ENCODE measurements at places on chromosomes 6 and 20.

GRCh38 chr6:40543776-40544175 lies 43.4 kb downstream of the LRFN2 start:
- DNase-seq, result no peak

- no peak for DNase-seq
Measured at GRCh38 chr20:1462834-1463233, 3.8 kb downstream of the NSFL1C start.

GRCh38 chr6:3181105-3181504 lies 23.8 kb upstream of the TUBB2A start:
- DNase-seq, result no peak

- no peak for DNase-seq
Measured at GRCh38 chr20:19285436-19285835, 73.0 kb downstream of the SLC24A3 start.

DNA sequence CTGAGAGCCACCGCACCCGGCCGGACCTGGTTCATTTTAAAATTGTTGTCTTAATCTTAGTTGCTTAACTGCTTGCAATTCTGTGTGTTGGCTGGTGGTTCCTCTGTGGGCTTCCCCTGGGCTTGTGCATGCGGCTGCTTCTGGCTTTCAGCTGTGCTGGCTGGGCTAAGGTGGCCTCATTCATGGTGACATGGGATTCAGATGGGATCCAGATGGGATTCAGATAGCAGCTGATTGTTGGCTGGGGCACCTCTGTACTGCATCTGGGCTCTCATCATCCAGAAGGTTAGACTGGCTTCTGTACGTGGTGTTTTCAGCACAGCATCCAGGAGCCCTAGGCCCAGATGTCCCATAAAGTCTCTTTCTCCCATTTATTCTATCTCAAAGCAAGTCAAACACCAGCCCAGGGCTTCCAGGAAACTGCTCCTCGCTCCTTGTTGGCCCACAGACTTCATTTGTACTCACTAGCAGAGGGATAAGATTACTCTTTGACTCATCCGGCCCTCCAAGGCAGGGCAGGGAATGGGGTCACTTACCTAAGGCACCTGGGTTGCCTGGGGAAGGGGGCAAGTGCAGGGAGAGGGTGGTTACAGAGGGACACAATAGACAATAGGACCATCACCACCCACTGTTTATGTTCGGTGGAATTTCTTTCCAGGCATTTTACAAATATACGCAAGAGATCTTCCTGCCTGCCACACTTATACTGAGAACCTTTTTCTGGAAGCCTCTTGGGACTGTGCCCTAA lies 10.2 kb upstream of the PEDS1 start:
- no peak for DNase-seq

- DNase-seq, result no peak
Measured at GRCh38 chr20:59386809-59387208, 86.4 kb downstream of the EDN3 start.

- DNase-seq, result no peak
Measured at GRCh38 chr6:154791556-154792317, 58.5 kb downstream of the SCAF8 start.

GRCh38 chr6:34315780-34316179 lies 67.0 kb upstream of the SMIM29 start:
- DNase-seq, result no peak

- peak; percentile 31 for DNase-seq
Measured at GRCh38 chr6:83215131-83216047, 22.2 kb downstream of the RWDD2A start.

GRCh38 chr20:35120012-35120701 lies 27.0 kb downstream of the EDEM2 start:
- no peak for DNase-seq

DNA sequence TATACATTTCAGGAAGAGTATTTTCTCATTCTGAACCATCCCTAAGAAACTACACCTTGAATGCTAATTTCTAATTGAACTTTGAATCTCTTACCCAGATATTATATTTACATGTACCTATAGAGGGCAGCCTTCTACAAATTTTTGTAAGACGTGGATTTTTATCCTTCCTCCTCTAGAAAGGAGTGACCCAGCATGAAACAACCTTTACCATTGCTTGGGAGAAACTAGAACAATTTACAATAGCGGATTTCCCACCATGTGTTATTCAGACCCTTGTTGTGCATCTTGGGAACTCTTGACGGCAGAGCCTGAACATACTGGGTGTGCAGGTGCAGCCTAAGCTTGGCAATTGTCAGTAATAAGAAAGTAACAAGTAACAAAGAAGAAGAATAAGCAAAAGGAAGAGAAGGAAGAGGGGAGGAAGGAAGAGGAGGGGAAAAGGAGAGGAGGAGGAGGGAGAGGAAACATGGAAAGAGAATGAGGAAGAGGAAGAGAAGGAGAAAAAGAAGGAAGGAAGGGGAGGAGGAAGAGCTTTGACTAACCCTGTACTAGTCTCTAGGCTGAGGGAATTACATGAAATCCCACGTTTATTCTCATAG lies 10.8 kb upstream of the TAAR1 start:
- peak; percentile 35 for DNase-seq

DNA sequence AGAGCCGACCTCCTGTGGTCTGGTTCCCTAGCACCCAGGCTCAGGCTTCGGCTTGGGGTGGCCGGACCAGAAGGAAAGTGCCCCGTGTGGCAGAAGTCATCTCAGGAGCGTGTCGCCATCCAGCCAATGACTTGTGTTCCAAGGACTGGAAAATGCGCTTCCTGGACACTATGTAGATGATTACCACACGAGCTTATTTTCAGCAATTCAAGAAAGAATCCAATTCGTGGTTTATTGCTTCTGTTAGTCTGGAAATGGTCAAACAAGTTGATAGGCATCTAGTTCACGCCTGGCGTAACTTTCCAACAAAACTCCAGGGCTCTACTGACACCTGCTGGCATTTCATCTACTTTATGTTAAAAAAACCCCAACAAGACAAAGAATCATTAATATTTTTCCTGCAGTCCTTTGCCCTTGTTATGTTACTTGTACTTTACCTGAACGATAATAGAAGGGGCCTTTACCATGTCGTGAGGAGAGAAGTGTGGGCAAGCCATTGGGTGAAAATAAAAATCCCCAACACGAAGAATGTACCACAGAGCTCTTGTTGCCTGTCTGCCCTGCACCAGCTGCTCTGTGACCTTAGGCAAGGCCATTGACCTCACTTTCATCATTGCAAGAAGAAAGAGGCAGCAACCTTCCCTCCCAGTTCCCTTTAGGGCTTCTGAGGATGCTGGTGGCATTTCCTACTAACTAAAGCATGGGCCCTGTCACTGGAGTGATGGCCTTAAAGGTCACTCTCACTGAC lies 154.7 kb upstream of the LAMP5 start:
- no peak for DNase-seq

- no peak for DNase-seq
Measured at GRCh38 chr20:49460916-49461315, 21.6 kb downstream of the KCNB1 start.

DNA sequence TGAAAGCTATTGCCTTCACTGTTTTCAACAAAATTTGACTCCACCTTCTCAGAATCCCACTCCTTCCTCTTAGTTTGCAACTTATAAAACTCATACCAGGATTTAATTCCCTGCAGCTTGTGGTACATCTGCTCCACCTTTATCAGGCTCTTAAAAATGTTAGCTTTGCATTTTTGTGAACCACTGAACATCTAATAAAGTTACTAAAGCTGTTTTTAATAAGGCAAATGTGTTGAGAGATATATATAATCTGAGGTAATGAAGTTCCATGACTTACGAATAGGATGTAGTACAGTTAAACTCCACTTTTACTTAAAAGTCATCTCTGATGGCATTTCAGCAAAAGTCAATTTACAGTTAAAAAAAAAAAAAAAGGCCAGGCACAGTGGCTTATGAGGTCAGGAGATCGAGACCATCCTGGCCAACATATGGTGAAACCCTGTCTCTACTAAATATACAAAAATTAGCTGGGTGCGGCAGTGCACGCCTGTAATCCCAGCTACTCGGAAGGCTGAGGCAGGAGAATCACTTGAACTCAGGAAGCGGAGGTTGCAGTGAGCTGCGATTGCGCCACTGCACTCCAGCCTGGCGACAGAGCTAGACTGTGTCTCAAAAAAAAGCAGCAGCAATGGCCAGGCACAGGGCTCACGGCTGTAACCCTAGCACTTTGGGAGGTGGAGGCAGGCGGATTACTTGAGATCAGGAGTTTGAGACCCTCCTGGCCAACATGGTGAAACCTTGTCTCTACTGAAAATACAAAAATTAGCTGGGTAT lies 106.2 kb downstream of the KIF13A start:
- no peak for DNase-seq

DNA sequence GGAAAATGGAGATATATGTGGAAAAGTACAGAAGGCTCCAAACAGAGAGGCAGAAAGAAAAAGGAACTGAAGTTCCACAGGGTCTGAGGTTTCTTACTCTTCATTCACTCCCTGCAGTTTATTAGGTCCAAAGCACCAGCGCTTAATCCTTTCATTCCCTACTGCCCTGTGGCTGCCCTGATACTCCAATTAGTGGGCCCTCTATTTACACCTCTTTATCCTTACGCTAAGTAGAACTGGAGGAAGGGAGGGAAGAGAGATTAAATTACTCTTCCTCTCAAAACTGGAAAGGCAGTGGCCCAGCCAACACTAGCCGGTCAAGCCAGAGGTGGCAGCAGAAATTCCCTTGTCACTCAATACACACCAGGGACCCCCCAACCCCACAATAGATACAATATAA lies 20.4 kb downstream of the TRERF1 start:
- no peak for DNase-seq

GRCh38 chr6:35678021-35678654 lies 10.6 kb downstream of the FKBP5 start:
- DNase-seq, result no peak

DNA sequence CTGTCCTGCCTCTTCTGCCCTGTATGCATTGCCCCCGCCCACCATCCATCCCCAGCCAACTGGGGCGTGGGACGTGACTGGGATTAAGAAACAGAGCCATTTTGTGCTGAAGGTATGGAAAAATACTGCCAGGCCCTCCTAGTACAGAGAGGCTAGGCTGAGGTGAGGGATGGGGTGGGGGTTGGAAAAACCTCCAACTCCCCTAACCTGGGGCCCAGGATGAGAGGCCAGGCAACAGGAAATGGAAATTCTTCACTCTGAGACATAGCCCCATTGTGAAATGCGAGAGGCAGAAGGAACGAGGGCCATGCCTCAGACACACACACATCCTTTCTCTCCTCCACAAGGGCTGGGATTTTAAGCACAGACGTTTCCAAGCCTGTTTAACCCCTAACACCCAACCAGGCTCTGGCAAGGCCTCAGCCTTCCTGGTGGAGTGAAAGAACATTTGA lies 19.9 kb downstream of the KCNK5 start:
- DNase-seq, result no peak

- DNase-seq, result no peak
Measured at GRCh38 chr6:135256866-135257265, 75.8 kb downstream of the MYB start.

DNA sequence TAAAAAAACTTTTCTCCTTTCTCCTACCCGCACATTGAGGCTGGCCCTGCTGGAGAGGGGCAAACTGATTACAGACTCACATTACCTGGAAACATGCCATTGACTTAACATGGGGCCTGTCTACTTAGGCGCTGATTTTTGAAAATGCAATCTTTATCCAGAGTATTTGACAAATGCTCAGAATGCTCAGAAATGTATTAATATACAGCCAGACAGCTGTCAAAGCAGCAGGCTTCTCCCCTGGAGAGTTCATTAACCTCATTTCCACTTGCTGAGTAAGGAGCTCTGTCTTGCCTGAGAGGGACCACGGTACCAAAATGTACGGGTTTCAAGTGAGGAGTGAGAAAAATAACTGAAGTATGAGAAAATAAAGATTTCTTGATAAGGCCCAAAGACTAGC lies 95.7 kb downstream of the PAX1 start:
- DNase-seq, result no peak

- DNase-seq, result no peak
Measured at GRCh38 chr6:20309186-20309585, 92.5 kb upstream of the E2F3 start.

- no peak for DNase-seq
Measured at GRCh38 chr6:91812596-91813274, 1225.9 kb upstream of the MAP3K7 start.

- no peak for DNase-seq
Measured at GRCh38 chr6:160203953-160204352, 54.7 kb downstream of the SLC22A2 start.

- no peak for DNase-seq
Measured at GRCh38 chr6:87832025-87832825, 130.2 kb upstream of the AKIRIN2 start.

DNA sequence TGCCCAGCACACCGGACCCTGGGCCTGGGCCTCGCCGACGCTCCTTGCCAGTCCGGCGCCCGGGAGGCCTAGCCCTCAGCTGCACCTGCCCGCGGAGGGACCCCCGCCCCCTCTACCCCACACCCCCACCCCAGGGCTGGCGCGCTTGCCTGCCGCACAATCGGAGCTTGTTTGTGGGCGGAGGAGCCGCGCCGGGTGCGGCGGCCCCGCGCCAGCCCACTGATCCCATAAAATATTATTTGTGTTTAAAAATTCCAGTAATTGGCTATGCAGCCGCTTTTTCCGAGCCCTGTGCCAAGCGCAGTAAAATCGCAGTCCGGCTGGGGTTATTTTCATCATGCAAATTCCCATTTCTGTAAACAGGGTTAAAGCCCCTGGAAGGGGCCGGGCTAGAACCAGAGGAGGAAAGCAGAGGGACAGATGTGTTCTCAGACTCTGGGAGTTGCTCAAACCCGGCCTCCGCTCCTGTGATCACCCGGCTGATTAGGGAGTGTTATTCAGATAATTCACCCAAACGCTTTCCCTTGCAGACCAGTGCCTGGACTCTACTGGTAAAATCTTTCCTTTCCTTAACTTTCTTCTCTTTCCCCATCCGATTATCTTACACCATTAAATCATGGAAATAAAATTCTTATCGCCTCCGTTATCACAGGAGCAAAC lies 93.1 kb downstream of the NCR2 start:
- DNase-seq, result no peak

DNA sequence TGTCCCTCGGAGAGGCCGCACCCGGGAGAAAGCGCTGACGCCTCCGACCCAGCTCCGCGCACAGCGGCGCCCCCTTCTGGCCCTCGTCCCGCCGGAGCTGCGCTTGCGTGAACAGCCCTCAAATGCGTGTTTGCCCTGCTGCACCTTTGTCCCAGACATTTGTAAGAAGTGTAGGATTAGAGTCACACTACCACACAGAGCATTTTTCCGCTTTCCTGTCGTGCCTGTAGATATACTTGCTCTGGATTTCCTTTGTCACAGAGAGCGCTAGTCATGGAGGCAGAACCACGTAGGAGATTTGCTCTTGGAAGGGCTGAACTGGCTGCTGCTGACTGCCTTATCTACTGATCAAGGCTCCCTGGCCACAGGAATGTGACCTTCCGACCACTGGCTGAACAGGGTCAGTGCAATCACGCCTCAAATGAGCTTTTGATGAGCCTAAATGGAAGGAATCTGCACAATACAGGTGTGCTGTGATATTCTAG lies 62.3 kb downstream of the PAX1 start:
- DNase-seq, result no peak

DNA sequence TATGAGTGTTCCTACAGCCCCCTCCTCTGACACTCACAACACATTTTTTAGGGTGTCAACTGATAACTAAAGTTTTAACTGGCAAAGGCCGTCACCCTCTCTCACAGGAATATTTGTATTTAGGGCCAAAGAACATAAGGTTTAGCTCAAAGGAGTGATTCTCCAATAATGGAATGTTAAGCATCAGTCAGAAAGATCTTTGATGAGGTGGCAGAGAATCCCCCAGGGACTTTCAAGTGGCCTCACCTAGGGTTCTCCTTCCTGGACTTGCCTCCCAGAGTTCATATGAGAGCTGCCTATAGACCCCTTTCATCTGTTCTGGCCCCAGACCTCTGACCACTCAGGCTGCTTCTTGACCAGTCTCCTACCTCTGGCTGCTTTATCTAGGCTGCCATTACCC lies 7.4 kb upstream of the SCUBE3 start:
- DNase-seq, result no peak
